ENCODE measurements at places on chromosomes 1 and 21.

DNA sequence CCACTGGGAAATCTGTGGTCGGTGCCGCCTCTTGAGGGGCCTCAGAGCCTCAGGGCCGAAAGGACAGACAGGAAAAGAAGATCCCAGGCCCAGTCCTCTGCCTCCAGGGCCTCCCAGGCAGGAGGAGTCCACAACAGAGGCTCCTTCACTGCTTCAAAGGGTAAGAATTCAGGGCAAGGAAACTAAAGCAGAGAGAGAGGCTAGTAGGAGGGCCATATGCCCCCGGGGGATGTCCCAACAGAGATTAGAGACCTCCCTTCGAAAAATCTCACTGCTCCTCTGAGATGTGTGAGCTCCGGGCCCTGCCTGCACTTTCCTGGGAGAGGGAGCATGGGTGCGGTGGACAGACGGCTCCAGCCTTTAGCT is 465.9 kb downstream of the NPHP4 start:
- no peak for DNase-seq

- no peak for DNase-seq
Measured at GRCh38 chr1:219555031-219555692, 57.7 kb downstream of the ZC3H11B start.

- DNase-seq: no peak
Measured at GRCh38 chr1:87120779-87121178, 206.3 kb downstream of the HS2ST1 start.

DNA sequence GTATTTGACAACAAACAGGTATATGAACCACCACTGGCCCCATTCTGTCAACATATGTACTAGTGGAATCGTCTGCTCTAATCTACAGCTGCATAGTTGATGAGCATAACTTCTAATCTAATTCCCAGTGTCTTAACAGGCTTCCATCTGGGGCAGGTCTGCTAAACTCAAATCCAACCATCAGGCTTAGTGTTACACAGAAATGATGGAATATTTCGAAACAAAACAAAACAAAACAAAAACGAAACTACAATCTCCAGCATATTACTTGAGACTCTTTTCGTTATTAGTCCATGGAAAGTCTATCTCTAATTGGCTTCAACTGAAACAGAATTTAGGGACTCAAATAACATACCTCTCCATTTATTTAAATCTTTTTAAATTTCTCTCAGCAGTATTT is 37.6 kb downstream of the DIPK1A start:
- no peak for DNase-seq

- no peak for DNase-seq
Measured at GRCh38 chr1:150561254-150561973, 12.2 kb downstream of the ADAMTSL4 start.

DNA sequence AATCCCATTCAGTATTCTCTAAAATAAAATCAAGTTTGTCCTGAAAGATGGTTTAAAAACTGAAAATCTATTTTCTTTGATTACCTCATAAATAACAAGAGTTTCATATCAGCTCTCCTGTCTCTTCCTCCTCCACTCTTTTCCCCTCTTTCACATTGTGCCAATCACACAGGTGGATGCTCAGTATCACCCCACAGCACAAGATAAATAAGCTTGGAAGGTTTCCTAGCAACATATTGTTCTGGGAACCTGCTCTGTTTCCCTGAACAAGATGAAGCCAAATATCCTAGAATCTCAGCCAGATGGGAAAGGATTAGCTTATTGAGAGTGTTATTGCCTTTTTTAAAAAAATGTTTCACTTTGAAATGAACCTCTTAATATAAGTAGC is 45.7 kb upstream of the CACYBP start:
- no peak for DNase-seq

DNA sequence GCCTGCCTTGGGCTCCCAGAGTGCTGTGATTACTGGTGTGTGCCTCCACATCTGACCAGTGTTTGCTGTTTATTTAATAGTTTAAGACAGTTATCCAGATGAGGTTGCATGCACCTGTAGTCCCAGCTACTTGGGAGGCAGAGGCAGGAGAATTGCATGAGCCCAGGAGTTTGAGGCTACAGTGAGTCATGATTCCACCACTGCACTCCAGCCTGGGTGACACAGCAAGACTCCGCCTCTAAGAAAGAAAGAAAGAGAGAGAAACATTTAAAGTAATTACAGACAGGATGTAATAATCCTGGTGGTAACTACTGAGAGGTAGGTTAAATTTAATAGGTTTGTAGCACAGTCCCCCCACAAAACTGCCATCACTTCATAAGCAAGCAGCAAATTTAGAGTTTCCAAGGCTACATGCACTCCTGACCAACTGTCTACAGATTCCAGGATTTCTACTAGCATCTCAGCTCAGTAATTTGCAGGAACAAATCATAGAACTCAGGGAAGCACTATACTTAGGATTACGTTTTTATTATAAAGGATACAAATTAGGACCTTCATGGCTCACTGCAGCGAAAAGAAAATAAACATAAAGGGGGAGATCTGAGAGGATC is 89.6 kb downstream of the PKN2 start:
- DNase-seq: no peak

DNA sequence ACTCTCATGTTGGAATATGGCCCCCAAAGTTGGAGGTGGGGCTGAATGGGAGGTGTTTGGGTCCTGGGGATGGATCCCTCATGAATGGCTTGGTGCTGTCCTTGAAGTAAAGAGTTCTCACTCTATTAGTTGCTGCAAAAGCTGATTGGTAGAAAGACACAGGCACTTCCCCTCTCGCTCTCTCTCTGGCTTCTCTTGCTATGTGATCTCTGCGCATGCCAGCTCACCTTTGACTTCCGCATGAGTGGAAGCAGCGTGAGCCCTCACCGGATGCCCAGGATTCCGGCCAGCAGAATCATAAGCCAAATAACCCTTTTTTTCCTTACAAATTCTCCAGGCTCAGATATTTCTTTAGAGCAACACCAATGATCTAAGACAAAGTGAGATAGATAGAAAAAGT is 20.9 kb upstream of the CCSAP start:
- no peak for DNase-seq

GRCh38 chr1:59926381-59927123 is at the start of gene CYP2J2:
TSS of gene CYP2J2 (minus strand) at chr1:59926773. CDS start at chr1:59926746, 27 bp downstream.
- peak; percentile 33 for DNase-seq

DNA sequence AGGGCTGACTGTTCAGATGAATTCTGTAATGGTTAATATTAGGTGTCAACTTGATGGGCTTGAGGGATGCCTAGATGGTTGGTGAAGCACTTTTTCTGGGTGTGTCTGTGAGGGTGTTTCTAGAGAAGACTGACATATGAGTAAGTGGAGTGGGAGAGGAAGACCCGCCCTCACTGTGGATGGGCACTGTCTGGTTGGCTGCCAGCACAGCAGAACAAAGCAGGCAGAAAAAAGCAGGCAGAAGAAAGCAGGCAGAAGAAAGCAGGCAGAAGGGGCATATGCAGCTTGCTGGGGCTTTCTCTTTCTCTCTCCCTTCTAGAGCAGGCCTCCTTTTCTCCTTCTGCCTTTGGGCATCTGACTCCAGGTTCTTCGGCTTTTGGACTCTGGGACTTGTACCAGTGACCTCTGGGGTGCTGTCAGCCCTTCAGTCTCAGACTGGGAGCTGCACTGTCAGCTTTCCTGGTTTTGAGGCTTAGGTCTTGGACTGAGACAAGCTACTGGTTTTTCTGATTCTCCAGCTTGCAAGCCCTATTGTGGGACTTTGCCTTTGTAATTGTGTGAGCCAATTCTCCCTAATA is 42.9 kb upstream of the CD2 start:
- no peak for DNase-seq

GRCh38 chr21:46116189-46116775 is 18.4 kb downstream of the COL6A2 start:
- no peak for DNase-seq

- no peak for DNase-seq
Measured at GRCh38 chr1:213399695-213400094, 348.7 kb downstream of the RPS6KC1 start.

- no peak for DNase-seq
Measured at GRCh38 chr1:90616395-90616794, 100.7 kb downstream of the BARHL2 start.

GRCh38 chr1:84859866-84860265 is 33.1 kb downstream of the LPAR3 start:
- DNase-seq: no peak
